ENCODE measurements at places on chromosomes 7 and 10.

GRCh38 chr10:101818872-101819633 is 809 bp upstream of the OGA start:
- no peak for DNase-seq

DNA sequence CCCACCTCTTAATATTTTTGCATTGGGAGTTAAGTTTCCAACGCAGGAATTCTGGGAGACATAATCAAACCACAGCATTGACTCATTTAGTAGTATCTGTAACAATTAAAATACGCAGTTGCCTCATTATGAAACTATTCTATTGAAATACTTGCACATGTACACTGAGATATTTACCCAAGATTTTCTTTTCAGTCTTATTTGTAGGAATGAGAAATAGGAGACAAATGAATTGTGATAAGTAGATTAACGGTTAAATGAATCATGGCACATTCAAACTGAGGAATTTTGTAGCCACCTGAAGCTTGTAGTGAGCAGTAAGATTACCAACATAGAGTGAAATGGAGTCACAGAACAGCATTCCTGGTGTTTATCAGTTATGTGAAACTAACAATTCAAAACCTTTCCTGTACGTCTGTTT is 18.1 kb downstream of the RP9 start:
- DNase-seq = peak; percentile 70

DNA sequence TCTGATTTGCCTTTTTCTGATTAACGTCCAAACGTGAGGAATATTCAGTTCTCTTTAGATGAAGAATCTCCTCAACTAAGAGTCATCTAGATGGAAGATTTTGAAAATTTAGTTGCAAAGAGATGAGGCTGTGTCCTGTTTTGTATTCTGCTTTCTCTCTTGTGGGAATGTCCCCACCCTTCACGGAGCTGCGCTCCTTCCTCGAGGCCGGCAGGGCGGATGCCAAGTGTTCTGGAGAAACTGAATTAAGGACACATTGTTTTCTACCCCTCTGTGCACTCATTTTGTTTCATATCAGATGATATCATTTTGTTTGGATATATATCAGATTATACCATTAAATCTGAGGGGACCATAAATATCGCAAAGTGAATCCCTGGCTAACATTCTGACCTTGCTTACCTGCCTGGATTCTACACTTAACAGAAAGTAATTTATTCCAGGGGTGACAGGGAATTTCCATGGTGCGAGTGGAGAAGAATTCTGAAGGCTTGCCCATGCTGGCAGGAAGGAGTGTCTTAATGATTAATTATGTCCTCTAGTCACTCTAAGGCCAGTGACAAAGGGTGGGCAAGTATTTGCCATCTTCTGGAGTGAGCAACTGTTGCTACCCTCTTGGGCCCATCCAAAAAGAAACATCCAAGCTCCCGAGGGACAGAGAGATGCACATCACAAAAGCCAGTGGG is 47.9 kb upstream of the IGFBP3 start:
- DNase-seq = no peak

- no peak for DNase-seq
Measured at GRCh38 chr7:80247891-80248290, 113.3 kb downstream of the GNAI1 start.

DNA sequence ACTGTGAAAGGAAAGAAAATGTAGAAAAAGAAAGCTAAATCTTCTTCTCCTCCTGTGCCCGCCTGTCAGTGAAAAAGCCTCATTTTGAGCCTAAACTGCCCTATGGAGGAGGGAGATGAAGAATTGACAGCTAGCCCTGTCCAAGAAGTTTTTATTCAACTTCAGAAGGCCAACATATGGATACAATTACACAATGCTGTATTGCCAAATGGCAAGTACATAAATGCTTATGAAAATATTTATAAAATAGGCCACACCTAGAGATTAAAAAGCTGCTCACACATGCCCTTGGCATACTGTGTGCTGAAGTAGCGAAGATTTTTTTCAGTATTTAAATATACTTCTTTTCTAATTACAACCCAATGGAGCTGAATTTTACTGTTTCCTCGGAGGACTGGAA is 65.1 kb upstream of the NEBL start:
- no peak for DNase-seq

GRCh38 chr7:47497367-47498096 is 84.4 kb downstream of the TNS3 start:
- no peak for DNase-seq

- no peak for DNase-seq
Measured at GRCh38 chr7:7919449-7919945, 49.1 kb upstream of the GLCCI1 start.

DNA sequence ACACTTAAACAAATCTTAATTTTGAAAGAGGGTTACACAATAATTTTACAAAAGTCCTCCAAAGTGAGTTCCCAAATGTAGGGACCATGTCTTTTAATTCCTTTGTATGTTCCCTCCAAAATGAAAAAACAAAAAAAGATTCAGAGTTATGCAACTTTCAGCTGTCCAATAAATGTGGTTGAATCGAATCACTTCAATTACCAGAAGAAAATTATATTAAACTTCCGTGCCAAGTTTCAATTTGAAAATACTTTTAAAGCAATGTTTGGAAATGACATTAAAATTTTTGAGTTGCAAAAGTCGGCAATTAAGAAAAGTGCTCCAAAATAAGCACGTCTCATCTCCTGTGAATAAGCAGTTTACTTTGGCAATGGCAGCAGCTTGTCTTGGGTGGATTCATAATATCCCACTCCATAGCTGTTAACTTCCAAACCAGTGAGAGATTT is 60.3 kb upstream of the C1GALT1 start:
- DNase-seq = no peak

DNA sequence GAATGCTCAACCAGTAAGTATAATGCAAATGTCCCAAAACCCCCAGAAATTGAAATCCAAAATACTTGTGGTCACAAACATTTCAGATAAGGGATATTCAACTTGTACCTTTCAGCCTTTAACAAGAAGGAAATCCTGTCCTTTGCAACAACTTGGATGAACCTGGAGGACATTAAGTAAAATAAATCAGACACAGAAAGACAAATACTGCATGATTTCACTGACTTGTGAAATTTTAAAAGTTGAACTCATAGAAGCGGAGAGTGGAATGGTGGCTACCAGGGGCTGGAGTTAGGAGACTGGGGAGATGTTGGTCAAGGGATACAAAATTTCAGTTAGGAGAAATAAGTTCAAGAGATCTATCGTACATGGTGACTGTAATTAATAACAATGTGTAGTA is 187.6 kb downstream of the DNAH11 start:
- peak; percentile 11 for DNase-seq

GRCh38 chr7:69277366-69277765 is 320.9 kb upstream of the AUTS2 start:
- no peak for DNase-seq

GRCh38 chr7:98133621-98134303 is 27.1 kb downstream of the LMTK2 start:
- DNase-seq = peak; percentile 48

DNA sequence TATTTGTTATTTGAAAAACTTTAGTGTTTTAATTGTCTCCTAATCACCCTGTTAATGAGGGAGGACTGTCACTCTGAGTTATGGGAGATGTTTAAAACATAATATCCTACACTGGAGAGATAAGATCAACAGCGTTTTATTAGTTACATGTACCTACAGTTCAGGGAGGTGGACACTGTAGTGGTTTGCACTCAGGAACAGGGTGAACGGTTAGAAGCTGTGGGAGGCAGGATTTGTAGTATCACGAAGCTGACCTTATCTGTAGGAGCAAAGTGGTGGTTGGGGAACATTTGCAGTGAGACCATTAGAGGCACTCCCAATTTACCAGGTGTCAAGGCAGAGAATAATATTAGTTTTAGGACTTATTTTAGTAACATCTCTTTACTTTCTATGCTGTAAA is 193.3 kb upstream of the KCND2 start:
- DNase-seq = no peak
